Left kidney (tissue), 8 donors: ENCODE measurements at places on chromosomes 11 and 22.

DNA sequence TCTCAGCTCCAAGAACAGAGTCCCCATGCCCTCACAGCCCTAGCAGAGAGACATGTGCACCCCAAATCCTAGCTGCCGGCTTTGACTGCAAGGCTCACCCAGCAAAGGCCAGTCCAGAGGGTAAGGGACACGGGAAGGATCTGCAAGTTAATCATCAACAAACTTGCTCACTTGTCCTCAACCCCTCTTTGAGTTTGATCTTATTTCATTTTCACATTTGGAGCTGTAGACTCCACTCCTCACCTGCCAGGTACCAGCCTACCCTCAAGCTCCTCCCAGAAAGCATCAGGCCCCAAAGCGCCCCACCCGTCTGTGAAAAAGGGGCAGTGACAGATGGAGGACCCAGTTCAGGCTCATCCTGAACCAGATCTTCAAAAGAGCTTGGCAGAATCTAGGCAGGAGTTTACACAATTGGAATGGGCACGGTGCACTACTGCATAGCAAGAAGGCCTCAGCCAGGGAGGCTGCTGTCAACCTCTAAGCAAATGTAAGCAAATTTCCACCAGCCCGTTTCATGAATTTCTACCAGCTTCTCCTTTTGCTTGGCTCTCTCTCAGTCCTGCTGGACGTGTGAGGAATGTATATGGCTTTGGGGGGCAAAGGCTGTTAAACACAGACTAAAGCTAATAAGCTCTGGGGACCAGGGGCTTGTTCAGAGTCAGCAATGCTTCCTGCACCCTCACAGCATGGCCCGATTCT lies 5.5 kb downstream of the EHD1 start:
- no peak for DNase-seq

- DNase-seq, result no peak
These were observed 536.8 kb downstream of the MIAT start for GRCh38 chr22:27194096-27194748.

DNA sequence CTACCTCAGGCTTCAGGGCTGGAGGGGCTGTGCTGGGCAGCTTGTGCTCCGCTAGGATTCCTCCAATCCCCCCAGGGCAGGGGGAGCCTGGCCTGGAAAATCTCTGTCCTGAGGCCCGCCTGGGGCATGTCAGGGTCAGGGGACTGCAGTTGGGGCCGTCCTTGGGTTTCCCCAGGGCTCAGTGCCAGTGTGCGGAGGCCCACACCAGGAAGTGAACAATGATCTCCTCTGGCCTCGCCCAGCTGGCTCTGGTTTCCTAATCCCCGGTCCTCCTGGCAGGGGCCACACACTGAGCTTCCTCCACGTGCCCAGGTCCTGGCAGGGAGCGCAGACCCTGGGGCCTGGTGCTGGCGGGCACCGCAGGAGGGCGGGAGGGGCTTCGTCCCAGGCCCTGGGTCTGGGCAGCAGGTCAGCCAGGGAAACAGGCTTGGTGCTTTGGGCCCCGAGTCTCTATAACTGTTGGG lies 1.4 kb upstream of the MUC2 start:
- DNase-seq, result no peak

- DNase-seq, result no peak
These were observed 29.3 kb downstream of the CLPB start for GRCh38 chr11:72405009-72405408.

- DNase-seq, result no peak
These were observed 88.9 kb downstream of the RASSF10 start for GRCh38 chr11:13098063-13098462.

- no peak for DNase-seq
These were observed 4.0 kb downstream of the YPEL4 start for GRCh38 chr11:57645689-57646085.
